ENCODE measurements at places on chromosomes 2 and 18.
A peak's percentile ranks its signal among the peaks of the same experiment; 100 is the strongest.

DNA sequence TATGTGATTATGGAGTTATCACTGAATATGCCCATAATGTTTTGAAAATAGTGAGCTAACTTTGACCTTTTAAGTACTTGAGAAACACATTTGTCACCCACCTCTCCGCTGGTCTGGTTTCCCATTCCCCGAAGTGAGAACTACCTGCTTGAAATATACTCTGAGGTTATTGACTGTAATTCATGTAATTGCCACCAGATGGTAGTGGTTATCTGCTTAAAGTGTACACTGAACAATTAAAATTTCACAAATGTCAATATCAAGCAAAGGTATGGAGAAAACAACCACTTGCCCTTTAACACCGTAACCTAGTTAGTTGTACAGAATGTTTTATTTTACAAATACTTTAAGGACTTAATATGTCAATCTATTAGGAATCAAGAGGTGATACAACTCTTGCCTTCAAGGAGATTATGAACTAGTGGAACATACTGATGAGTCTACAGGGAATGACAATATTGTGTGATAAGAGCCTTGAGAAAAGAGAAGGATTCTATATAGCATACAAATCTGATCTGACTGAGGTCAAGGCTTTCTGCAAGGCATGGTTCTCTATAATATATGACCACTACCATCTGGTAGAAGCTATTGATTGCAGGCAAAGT, 316.8 kb upstream of the KCNH7 start:
- DNase-seq: no peak

- no peak for DNase-seq
Measured at GRCh38 chr2:108617617-108618016, 83.3 kb downstream of the LIMS1 start.

DNA sequence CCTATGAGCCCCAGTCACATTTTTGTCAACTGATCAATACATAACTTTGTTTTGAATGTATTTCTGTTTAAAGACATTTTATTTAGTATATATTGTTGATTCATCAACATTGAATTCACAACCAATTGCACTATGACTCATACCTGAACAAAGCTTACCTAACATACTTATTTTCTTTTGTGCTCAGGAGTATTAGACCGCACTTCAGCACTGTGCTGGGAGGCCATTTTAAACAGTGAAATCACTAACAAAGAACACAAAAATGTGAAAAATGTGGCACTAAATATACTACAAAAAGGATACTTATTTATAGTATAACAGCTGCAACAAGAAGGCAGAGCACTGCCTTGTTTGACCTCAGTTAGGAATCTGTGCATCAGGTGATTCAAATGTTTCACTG, 12.4 kb upstream of the IFIH1 start:
- no peak for DNase-seq

DNA sequence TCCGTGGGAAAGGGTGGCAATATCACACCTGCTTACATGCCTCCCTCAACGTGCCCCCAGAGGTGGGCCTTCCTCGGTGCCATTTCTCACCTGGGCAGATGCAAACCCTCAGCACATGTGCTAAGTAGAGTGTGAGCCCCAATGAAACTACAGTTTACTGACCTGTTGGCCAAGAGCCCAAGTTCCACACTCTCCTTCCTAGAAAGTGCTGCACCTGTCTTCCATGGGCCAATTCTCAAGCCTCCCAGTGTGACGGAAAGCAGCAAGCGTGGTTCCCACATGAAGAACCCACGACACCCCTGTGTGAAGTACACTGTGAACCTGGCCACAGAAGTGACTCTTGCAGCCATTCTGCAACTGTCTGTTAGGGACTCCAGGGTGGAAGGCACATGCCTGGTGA, 73.7 kb downstream of the UXS1 start:
- DNase-seq: no peak

- DNase-seq: no peak
Measured at GRCh38 chr18:48136051-48136826, 205.8 kb upstream of the SMAD2 start.

DNA sequence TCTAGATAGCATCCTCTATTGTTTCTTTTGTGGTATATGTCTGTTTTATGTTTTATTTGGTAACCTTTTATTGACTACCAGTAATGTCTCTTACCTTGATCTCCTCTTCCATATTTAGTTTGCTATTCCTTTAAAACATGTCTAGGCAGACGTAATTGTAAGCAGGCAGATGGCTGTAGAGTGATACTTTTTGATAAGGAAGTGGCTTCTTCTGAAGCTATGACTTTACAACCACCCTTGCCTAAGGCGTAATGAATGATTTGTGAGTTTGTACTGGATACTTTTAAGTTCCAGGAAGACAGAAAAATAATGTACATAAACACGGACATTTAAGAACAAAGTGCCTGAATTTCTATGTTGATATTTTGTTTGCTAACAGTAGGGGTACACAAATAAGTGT, 85.6 kb downstream of the ZNF804A start:
- no peak for DNase-seq

DNA sequence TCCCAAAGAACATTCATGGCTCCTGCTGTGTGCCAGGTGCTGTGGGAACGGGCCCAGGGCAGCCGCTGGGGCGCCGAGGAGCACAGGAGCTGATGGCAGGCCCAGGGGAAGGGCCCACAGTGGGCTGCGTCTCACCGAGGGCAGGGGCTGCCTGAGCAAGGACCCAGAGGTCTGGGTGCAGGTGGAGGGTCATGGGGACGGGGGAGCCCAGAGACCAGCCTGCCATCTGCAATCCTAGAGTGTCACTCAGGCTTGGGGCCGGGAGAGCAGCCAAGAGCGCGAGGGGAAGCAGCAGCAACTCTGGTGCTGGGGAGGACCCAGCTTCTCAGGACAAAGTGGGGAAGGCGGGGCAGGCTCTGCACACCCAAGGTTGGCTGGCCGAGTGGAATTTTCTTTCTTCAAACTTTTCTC, 207.4 kb downstream of the HDAC4 start:
- no peak for DNase-seq

- DNase-seq: no peak
Measured at GRCh38 chr2:127721311-127721977, 20.1 kb downstream of the SFT2D3 start.

- DNase-seq: no peak
Measured at GRCh38 chr18:58223717-58224424, 179.8 kb downstream of the NEDD4L start.

DNA sequence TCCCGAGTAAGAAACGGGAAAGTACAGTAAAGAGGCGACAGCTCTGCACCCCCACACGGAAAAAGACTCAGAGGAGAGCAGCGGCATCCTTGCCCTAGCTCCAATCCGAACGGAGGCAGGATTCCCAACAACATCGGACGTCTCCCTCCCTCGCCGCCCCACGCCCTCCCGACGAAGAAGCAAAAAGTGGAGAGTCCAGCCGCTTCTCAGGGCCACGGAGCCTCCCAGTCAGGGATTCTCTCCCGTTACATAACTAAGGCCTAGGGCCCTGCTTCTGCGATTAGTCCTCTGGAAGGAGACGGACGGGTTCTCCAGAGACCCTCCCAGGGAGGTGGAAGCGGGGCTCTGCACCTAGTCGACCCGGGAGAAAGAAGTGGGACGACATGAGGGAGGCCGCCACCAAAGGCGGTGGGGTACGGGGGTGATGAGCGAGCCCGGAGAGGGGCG, 587 bp downstream of the SUMO1 start:
- peak; percentile 2 for DNase-seq

GRCh38 chr2:57862153-57862552, 184.5 kb upstream of the VRK2 start:
- DNase-seq: no peak

DNA sequence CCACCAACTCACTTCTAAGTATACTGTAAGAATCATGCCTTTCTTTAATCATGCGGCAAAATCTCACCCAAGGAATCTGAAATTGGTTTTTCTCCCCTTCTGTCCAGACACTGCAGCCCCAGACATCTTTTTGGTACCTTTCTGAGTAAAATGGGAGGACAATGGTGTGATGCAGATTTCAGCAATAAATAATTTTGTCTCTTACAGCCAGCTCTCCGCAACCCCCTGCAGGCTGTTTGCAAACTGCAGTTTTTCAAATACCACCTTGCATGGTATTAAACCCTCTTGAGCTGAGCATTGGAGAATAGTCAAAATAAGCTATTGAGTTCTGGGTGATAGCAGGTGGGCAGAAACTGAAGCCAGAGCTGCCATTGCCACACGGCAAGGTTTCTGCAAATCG, 32.2 kb downstream of the GPR39 start:
- DNase-seq: no peak

DNA sequence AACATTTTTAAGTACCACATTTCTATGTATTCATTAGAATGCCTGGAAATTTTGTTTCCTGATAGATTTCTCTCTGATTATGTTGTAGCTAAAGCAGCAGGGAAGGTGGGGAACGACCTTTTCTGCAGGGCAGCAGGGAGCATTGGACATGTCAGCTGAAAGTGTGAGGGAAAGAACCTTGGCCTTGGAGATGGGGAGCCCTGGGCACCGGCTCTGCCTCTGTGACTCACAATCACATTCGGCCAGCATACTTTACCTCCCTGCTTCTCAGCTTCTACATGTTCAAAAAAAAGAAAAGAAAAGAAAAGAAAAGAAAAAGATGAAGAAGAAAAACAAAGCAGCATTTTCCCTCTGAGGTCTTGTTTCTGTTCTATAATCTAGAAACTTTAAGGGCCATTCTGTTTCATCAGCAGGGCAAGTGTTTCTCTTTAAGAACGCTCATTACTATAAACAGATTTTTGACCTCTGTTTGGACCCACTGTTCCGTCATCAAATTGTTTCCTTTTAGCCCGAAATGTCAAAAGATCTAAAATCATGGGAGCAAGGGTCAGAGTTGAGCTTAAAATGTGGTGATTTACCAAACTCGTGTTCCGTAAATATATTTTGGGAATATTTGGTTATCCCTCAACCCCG, 27.9 kb downstream of the SETBP1 start:
- DNase-seq: no peak

GRCh38 chr18:49721981-49722380, 91.4 kb downstream of the ACAA2 start:
- DNase-seq: no peak
